ENCODE measurements at places on chromosomes 6 and 20.

- no peak overlapping the region for H3K4me3 ChIP-seq
- no peaks in the 10 kb centered on the region for H3K36me3 ChIP-seq
- no peaks in the 10 kb centered on the region for H3K4me1 ChIP-seq
- no peak overlapping the region for H3K27ac ChIP-seq
Observed at GRCh38 chr20:43746344-43747137, 19.7 kb upstream of the GTSF1L start.

DNA sequence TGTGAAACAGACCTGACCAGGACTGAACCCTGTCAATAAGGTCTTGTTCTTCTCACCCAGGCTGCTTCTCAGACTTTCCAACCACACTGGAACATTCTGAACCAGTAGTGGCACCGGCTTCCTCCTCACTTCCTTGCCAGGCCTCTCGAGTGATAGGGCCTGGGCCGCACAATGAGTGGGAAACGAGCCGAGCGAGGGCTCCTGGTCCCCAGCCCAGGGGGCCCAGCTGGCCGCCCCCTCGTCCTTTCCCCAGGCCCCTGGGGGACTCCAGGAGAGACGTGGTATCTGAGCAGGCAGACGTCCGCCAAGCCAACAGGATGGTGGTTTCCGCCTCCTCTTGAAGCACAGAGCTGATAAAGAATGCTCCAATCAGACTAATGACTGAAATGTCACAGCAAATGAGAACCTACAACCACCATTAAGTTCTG is 117.9 kb downstream of the GMDS start:
- peak overlapping the region; percentile 7 for H3K27ac ChIP-seq
- H3K36me3 ChIP-seq = no peaks in the 10 kb centered on the region
- H3K4me3 ChIP-seq = no peak overlapping the region
- no peak for DNase-seq
- no peaks in the 10 kb centered on the region for H3K27me3 ChIP-seq

DNA sequence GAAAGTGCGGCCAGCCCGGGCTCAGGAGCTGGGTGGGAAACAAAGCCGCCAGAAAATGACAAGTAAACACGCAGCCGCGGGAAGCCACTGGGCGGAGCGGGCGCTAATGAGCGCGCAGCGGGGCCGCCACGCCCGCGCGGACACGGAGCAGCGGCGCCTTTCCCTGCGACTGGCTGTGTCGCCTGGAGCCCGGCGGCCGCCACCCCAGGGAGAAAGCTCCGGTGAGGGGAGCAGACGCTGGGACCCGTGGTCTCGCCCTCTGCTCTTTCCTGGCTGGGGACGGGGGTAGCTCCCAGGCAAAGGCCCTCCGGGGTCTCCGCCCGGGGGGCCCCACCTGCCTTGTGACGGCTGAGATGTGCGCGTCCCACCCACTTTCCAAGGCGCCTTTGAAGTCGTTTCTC is 54.9 kb downstream of the PRR18 start:
- DNase-seq = peak; percentile 30
- no peaks in the 10 kb centered on the region for H3K36me3 ChIP-seq
- no peaks in the 10 kb centered on the region for H3K4me1 ChIP-seq
- no peak overlapping the region for H3K27ac ChIP-seq

DNA sequence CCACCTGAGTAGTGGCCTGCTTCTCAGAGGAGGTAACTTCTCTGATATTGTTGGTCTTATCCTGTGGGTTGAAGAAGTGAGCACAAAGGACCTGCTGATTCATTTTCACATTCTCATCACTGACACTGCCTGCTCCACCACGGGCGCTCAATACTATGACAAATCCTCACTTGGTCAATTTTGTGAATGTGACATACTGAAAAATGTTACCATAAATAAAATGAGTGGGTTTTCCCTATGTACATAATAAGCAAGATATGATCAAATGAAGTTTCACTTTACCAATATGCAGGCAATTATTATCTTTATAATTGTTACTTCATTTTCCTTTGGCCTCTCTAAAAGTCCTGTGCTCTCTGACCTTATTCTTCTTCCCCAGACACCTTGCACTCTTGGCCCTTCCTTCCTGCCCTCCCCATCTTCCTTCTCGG is 71.5 kb upstream of the RIPOR2 start:
- H3K36me3 ChIP-seq = no peaks in the 10 kb centered on the region
- H3K4me1 ChIP-seq = peaks cover 53% of the 10 kb centered on the region
- H3K4me3 ChIP-seq = no peak overlapping the region
- no peaks in the 10 kb centered on the region for H3K27me3 ChIP-seq
- peak overlapping the region; percentile 89 for H3K27ac ChIP-seq

- no peak overlapping the region for H3K4me3 ChIP-seq
- peaks cover 18% of the 10 kb centered on the region for H3K4me1 ChIP-seq
- H3K27me3 ChIP-seq = no peaks in the 10 kb centered on the region
Observed at GRCh38 chr6:165519316-165519715, 143.7 kb downstream of the PDE10A start.

GRCh38 chr6:77397561-77397960 is 65.7 kb downstream of the HTR1B start:
- no peaks in the 10 kb centered on the region for H3K36me3 ChIP-seq
- H3K4me3 ChIP-seq = no peak overlapping the region
- no peak overlapping the region for H3K27ac ChIP-seq
- no peak for DNase-seq
- no peaks in the 10 kb centered on the region for H3K27me3 ChIP-seq

- H3K27ac ChIP-seq = no peak overlapping the region
- no peak for DNase-seq
- no peak overlapping the region for H3K4me3 ChIP-seq
Observed at GRCh38 chr6:130980310-130981032, 82.6 kb downstream of the EPB41L2 start.

DNA sequence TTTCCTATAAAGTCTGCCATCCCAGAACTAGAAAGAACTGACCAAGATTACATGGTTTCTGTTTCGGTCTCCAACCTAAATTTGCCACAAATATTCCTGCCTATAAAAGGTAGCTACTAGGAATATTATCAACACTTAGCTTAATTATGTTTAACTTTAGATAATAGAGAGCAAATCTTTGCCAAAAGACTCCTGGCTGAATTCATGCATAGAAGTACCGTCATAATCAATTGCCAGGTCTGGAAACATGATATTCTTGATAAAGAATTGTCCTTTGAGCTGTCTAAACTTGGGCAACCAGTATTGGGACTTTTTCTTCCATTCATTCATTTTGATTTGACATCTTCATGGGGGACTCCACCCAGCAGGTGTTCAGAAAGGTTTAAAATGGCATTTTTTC is 22.4 kb downstream of the CALHM6 start:
- no peaks in the 10 kb centered on the region for H3K4me1 ChIP-seq
- no peak overlapping the region for H3K4me3 ChIP-seq
- H3K36me3 ChIP-seq = no peaks in the 10 kb centered on the region
- no peaks in the 10 kb centered on the region for H3K27me3 ChIP-seq
- no peak for DNase-seq

- no peak for DNase-seq
- no peaks in the 10 kb centered on the region for H3K4me1 ChIP-seq
- no peaks in the 10 kb centered on the region for H3K27me3 ChIP-seq
- no peak overlapping the region for H3K27ac ChIP-seq
- no peaks in the 10 kb centered on the region for H3K36me3 ChIP-seq
Observed at GRCh38 chr6:90251295-90251992, 45.2 kb downstream of the BACH2 start.

DNA sequence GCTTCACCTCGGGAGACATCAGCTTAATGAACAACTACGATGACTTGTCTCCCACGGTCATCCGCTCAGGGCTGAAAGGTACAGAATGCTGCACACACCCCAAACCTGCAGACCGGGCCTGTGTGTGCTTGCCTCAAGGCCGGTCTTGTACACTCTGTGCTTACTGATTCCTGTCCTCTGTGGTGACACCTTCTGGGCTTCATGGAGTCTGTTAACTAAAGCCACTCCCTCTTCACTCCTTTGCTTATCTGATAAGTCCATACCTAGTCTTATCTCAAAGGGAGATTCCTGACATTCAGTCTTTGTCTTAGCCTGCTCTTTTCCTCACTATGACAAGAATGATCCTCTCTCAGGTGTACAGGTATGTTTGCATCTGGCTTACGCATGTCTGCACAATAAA is 107.7 kb upstream of the TMEM181 start:
- H3K27ac ChIP-seq = no peak overlapping the region
- no peaks in the 10 kb centered on the region for H3K36me3 ChIP-seq
- H3K27me3 ChIP-seq = no peaks in the 10 kb centered on the region
- H3K4me1 ChIP-seq = no peaks in the 10 kb centered on the region
- H3K4me3 ChIP-seq = no peak overlapping the region

- H3K27me3 ChIP-seq = no peaks in the 10 kb centered on the region
- DNase-seq = peak; percentile 9
- H3K4me3 ChIP-seq = no peak overlapping the region
- no peak overlapping the region for H3K27ac ChIP-seq
- H3K4me1 ChIP-seq = no peaks in the 10 kb centered on the region
- H3K36me3 ChIP-seq = no peaks in the 10 kb centered on the region
Observed at GRCh38 chr6:108497883-108498282, 62.8 kb upstream of the FOXO3 start.

DNA sequence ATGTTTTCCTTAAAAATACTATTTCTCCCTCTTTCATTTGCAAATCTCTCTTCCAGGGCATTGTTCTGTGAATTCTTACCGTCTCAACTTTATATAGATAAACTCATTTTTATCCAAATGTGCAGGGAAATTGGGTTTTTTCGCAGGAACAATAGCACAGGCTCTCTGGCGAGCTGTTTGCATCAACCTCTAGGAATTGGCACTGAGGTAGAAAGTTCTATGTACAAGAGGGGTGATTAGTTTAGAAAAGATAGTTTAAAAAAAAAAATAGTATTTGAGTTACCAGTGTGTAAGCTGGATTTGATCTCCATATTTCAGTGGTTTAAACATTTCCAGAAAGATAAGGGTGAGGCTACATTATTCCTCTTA is 129.7 kb upstream of the BTN3A2 start:
- no peak for DNase-seq
- peaks cover 6% of the 10 kb centered on the region for H3K27me3 ChIP-seq
- peaks cover 5% of the 10 kb centered on the region for H3K4me1 ChIP-seq
- peak overlapping the region; percentile 72 for H3K27ac ChIP-seq
- H3K4me3 ChIP-seq = no peak overlapping the region

DNA sequence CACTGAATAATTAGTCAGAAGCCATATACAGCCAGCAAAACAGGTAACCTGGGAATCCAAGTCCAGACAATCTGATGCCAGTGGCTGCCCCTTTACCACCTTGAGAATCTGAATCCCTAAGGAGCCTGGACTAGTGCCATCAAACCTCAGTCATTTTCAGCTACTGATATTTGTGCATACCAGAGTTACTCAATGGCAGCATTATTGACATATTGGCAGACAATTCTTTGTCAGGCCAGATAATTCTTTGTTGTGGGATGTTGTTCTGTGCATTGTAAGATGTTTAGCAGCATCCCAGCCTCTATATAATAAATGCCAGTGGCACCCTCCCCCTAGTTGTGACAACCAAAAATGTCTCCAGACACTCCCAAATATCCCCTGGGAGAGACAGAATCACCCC is 3.2 kb upstream of the EIF2S2 start:
- H3K36me3 ChIP-seq = no peaks in the 10 kb centered on the region
- no peak overlapping the region for H3K27ac ChIP-seq
- H3K4me3 ChIP-seq = no peak overlapping the region
- no peaks in the 10 kb centered on the region for H3K27me3 ChIP-seq
- DNase-seq = no peak

DNA sequence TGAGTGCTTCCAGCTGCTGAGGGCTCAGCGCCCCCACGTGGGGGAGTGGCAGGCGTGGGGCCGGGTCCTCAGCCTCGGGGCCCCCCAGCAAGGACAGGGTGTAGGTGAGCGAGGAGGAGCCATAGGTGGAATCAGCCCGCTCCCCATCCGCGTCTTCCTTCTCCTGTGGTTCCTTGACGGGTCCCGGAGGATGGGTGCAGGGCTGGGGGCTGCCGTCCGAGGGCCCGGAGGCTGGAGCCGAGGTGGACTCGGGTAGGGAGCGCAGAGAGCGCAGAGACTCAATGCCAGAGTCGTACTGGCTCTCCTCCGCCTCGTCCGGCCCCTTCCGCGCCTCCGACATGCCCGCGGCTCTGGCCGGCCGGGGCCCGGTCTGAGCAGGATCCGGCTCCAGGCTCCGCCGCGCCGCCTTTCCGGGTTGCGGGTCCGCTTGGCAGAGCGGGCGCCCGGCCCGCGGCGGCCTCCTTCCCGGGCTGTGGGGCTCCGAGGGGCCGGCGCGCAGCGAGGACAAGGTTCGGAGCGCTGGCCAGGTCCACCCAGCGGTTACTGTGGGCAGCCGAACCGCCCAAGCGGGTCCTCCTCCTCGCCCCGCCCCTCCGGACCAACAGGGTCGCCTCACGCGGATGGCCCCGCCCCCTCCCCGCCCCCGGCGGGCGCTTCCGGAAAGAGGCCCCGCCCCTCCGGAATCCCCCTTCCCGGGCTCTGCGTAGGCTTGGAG is at the start of gene NFKBIE:
Gene NFKBIE (minus strand): TSS at position 545 of the 715 bp plus-strand sequence. CDS start 205 bp downstream, at position 340.
- H3K36me3 ChIP-seq = no peaks in the 10 kb centered on the region
- no peaks in the 10 kb centered on the region for H3K27me3 ChIP-seq
- H3K4me3 ChIP-seq = peak within 1 kb of the TSS; percentile 83
- H3K4me1 ChIP-seq = peaks cover 30% of the 10 kb centered on the region
- peak; percentile 99 for DNase-seq

DNA sequence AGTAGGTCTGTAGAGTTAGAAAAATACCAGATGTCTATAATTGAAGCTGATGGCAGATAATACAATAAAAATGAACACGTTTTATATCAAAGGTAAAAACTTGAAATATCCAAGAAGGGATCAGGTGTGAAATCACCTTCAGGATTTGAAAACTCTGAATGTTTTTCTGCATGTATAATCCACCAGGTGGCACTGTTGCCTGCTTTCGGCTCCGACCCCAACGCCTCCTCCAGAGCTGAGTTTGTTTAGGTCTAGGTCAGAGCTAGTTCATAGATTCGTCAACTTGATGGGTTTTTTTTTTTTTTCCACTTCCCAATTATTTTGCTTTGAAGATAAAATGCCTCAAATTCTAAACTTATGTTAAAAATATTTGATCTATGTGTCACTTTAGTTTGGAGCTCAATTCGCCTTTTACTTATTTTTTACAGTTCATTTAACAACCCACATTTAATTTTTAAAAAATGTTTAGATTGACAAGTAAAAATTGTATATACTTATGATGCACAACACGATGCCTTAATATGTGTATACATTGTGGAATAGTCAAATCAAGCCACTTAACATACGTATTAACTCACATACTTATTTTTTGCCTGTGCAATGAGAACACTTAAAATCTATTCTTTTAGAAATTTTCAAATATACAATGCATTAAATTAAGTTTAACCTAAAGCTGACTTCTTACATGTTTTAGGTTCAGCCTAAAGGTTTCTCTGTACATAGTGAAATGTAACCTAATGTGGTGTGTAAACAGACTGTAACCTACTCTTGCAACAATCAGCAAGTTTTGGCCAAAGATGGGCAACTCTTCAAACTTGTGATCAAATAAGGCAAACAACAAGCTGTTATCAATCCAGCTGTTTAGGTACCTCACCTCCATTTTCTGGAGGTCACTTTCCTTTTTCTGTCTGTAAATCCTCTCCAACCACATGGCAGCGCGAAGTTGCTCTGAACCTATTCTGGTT is 39.4 kb upstream of the ENPP4 start:
- peak; percentile 64 for DNase-seq
- no peaks in the 10 kb centered on the region for H3K27me3 ChIP-seq
- H3K4me1 ChIP-seq = no peaks in the 10 kb centered on the region
- no peak overlapping the region for H3K27ac ChIP-seq

Data from thyroid gland (tissue), 4 donors.